Breast epithelium (tissue), 4 donors: ENCODE measurements at places on chromosomes 7 and 10. TPM values are rescaled to one million over a fixed set of nuclear protein-coding genes. Genes with fewer than 3 reads are reported as not detected.

DNA sequence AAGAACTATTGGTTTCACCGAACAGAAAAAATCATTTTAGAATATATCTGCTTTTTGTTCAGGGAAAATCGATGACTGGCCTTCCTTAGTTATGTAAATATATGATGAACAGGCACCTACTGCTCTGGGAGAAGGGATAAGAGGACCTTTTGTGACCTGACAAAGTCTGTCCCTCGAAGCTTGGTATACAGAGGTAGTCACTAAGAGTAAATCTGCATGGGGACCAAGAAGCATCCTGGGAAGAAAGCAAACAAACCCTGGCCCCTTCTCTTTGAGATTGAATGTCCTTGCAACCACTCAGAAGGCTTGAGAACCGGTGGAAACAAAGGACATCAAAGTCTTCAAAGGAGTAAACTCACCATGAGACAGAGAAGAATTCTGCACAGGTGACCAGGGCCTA lies 52.3 kb downstream of the SKIDA1 start:
- H3K4me3 ChIP-seq, result no peak overlapping the region
- no peaks in the 10 kb centered on the region for H3K27me3 ChIP-seq
- H3K4me1 ChIP-seq, result no peaks in the 10 kb centered on the region

DNA sequence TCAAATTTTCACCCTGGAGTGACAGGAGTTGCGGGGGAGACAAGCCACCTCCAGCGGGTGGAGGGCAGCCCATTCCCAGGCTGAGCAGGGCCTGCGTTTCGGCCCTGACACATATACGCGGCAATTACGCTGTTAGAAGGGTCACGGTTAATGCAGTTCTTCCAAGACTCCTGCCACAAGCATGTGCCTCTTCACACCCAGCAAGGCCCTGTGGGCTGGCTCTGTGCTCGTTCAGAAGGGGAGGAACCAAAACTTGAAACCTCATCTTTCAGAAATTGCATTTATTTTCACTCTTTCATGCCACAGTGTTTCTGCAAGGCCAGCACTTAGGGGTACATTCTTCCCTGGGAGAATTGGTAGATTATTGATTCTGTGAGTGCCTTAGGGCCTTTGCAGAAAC lies 24.7 kb downstream of the LRMDA start:
- DNase-seq, result no peak
- H3K27me3 ChIP-seq, result no peaks in the 10 kb centered on the region
- H3K4me1 ChIP-seq, result no peaks in the 10 kb centered on the region
- no peak overlapping the region for H3K4me3 ChIP-seq

- H3K36me3 ChIP-seq, result no peaks in the 10 kb centered on the region
- DNase-seq, result no peak
- no peaks in the 10 kb centered on the region for H3K27me3 ChIP-seq
- no peaks in the 10 kb centered on the region for H3K4me1 ChIP-seq
- no peak overlapping the region for H3K27ac ChIP-seq
Measured at GRCh38 chr7:116906391-116906790, 44.0 kb downstream of the CAPZA2 start.

GRCh38 chr7:148260599-148260998 lies 330.0 kb upstream of the C7orf33 start:
- no peak for DNase-seq
- H3K4me3 ChIP-seq, result no peak overlapping the region
- H3K27me3 ChIP-seq, result no peaks in the 10 kb centered on the region

GRCh38 chr7:99272476-99273045 lies at the start of gene MYH16:
TSS of gene MYH16 (plus strand) at chr7:99272839.
- H3K36me3 ChIP-seq, result no peaks in the 10 kb centered on the region
- H3K4me3 ChIP-seq, result no peak within 1 kb of the TSS
- H3K27me3 ChIP-seq, result no peaks in the 10 kb centered on the region
- no peaks in the 10 kb centered on the region for H3K4me1 ChIP-seq
- no peak within 1 kb of the TSS for H3K27ac ChIP-seq

DNA sequence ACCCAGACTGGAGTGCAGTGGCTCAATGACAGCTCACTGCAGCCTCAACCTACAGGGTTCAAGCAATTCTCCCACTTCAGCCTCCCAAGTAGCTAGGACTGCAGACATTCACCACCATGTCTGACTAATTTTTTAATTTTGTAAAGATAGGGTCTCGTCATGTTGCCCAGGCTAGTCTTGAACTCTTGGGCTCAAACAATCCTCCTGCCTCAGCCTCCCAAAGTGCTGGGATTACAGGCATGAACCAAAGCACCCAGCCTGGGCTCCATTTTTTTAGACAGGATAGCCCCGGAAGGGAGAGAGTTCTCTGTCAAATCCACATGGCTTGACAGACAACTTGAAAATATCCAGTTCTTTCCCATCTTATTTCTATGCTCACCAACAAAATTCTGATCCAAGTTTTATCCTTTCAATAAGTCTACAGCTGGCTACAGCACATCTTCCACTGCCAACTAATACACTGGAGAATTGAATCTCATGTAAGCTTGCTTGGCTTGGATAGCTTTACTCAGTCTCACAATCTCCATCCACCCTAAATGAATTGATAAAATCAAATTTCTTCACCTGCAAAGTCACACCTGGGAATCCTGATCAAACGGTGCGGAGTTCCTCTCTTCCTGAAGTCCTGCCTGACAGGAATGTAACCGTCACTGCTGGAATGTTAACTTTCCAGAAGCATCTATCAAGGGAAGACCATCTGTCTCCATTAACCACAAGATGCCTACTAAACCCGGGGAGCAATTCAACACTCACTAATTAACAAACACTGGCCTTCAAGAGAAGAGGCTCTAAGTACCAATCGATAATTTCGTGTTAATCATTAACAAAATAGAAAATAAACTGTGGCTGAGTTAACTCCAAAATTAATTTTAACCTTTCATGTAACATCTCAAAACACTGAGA lies 239.7 kb upstream of the MKLN1 start:
- peaks cover 12% of the 10 kb centered on the region for H3K4me1 ChIP-seq
- DNase-seq, result no peak
- no peak overlapping the region for H3K27ac ChIP-seq

GRCh38 chr7:17772581-17773288 lies 167.6 kb downstream of the SNX13 start:
- H3K27ac ChIP-seq, result no peak overlapping the region
- H3K4me3 ChIP-seq, result no peak overlapping the region
- no peaks in the 10 kb centered on the region for H3K36me3 ChIP-seq
- H3K4me1 ChIP-seq, result no peaks in the 10 kb centered on the region
- H3K27me3 ChIP-seq, result no peaks in the 10 kb centered on the region
- DNase-seq, result no peak

DNA sequence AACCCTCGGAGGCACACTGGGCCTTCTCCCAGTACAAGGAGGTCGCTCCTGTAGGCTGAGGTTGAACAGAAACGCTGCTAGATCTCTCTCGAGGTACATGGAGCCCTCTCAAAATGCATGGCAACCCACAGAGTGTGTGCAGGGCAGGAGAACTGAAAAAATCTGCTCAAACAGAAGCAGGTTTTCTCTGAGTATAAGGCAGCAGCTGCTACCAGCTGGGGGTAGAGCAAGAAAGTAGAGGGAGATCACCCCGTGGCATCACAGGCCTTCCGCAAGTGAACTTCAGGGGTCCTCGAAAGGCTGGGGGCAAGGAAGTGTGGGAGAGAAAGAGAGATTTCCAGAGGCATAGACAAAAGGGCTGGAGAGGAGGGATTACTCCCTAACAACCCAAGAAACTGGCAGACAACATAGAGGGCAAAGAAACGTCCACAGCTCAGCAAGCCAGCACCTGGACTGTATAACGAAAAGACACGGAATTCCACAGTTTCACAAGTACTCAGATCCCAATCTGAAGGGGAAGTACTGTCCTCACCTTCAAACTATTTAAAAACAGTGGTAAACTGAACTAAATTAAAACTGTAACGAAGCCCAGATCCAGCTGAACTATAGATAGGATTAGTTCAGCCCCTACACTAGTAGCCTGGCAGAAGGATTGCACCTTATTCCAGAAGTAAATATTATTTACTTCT lies 299.2 kb downstream of the IPMK start:
- H3K36me3 ChIP-seq, result no peaks in the 10 kb centered on the region
- no peak overlapping the region for H3K4me3 ChIP-seq
- no peaks in the 10 kb centered on the region for H3K27me3 ChIP-seq
- H3K4me1 ChIP-seq, result no peaks in the 10 kb centered on the region

DNA sequence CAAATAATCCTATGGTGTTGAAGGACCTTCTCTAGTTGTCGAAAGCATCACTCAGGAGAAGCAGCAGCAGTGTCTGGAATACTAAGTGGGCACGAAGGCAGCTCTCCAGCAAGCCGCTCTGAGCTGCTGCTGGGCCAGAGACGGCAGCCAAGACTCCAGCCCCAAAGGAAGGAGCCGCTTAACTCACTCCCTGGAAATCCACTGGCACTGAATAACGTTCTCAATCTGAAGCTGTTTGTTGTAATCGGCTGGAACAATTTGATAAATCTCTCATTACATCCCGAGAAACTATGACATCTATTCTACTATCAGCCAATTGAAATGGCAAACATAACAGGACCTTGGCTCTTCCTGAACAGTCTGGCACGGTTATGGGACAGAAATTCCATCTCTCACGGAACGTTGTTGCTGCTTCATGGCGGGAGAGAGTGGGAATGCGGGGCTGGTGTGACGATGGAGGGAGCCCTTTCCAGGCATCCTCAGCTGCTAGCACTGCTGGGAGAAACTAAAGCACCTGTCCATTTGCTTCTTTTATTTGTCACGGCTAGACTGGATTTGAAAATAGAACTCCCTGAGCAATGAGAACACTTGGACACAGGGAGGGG lies 331.5 kb upstream of the RNF32 start:
- H3K27ac ChIP-seq, result no peak overlapping the region
- no peaks in the 10 kb centered on the region for H3K36me3 ChIP-seq
- no peaks in the 10 kb centered on the region for H3K27me3 ChIP-seq
- DNase-seq, result no peak

GRCh38 chr7:98911916-98912315 lies 33.6 kb downstream of the TRRAP start:
- H3K4me3 ChIP-seq, result no peak overlapping the region
- peaks cover 8% of the 10 kb centered on the region for H3K36me3 ChIP-seq
- no peaks in the 10 kb centered on the region for H3K4me1 ChIP-seq
- H3K27ac ChIP-seq, result no peak overlapping the region
- no peak for DNase-seq

DNA sequence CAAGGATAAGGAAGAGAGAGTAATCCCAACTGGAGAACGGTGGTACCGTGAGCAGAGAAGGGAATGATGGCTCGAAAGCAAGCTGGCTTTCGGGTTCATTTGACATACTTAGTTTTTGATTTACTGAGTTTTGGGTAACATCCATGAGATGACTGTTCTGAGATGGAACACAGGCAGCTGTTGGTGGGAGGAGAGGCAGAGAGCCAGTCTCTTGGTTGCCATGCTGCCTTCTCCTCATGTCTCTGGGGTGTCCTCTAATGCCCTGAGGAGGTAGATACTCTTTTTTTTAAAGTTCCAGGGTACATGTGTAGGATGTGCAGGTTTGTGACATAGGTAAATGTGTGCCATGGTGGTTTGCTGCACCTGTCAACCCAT lies 76.4 kb upstream of the NRP1 start:
- no peak overlapping the region for H3K4me3 ChIP-seq
- no peaks in the 10 kb centered on the region for H3K27me3 ChIP-seq
- H3K36me3 ChIP-seq, result no peaks in the 10 kb centered on the region
- H3K4me1 ChIP-seq, result no peaks in the 10 kb centered on the region
- DNase-seq, result no peak
- H3K27ac ChIP-seq, result no peak overlapping the region

DNA sequence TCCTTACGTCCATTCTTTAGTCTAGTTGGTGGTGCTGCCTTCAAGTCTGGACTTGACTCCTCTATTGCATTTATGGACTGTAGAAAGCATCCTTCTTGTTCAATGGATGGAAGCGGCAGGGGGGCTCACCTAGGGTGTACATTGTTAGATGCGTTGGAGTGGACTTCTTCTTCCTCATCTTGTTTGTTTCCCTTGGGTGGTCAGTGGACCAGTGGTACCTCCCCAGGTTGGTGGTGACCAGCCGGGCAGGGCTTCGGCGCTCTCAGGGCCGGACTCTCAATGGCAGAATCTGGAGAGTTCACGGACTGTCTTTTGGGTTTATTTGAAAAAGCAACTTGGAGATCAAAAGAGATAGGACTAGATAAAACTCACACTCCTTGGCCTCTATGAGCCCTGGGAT lies 6.2 kb upstream of the BTBD16 start:
- H3K27me3 ChIP-seq, result no peaks in the 10 kb centered on the region
- no peaks in the 10 kb centered on the region for H3K36me3 ChIP-seq
- DNase-seq, result no peak
- H3K27ac ChIP-seq, result no peak overlapping the region
- no peak overlapping the region for H3K4me3 ChIP-seq
- no peaks in the 10 kb centered on the region for H3K4me1 ChIP-seq

KAZALD1 gene
- 2.8 TPM for total RNA-seq

CHST15 gene
- 19.0 TPM for total RNA-seq

RELN gene
- total RNA-seq, result 4.5 TPM

AGR3 gene
- not detected for total RNA-seq

NEBL gene
- total RNA-seq, result 3.8 TPM

DNAJC12 gene
- total RNA-seq, result 49.8 TPM

HEPACAM2 gene
- total RNA-seq, result not detected

GPR146 gene
- total RNA-seq, result 56.8 TPM
